SW 1271 (cell line): ENCODE measurements at places on chromosomes 4 and X.

DNA sequence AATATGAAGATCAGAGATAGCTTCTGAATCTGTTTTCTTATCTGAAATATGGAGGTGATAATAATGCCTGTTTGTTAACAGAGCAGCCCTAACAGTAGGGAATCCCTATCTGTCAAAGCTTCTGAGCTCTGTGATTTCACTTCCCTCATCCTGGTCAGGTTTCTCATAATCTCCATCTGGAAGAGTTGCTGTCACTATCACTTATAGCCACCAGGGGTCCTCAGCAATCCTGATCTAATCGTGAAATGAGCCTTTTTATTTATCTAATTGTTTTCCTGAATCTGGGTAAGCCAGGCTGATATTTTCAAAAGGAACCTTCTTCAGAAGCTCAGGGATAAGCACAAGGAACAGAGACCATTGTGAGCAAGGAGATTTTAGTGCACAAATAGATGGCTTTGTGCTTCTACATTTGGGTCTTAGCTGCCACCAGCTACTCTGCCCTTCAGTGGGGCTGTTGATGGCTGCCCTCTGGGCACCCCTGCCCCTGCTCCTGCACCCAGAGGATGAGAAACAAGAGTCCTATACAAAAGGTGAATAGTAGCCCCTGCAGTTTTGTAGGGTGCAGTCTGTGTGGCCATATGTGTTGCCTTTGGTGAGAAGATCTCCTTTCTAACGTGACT, 196.4 kb upstream of the RADX start:
- DNase-seq = no peak

DNA sequence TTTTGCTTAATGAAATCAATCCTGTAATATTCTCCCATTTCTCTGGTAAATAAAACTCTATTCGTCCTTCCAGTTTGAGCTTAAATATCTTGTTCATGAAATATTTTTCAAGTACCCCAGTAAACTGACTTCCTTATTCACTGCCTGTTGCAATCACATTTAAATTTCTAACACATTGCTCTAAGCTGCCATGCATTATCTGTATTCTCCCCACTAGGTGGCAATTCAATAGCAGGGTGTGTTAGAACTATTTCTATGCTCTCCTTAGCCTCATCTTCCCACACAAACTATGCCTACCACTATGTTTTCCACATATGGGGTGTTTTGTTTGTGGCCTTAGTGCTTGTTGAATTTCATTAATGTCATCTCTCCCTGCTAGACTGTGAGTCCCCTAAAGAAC, 377.1 kb upstream of the HS3ST1 start:
- DNase-seq = peak; percentile 42

GRCh38 chr4:127174616-127175015, 458.1 kb upstream of the INTU start:
- DNase-seq = no peak

DNA sequence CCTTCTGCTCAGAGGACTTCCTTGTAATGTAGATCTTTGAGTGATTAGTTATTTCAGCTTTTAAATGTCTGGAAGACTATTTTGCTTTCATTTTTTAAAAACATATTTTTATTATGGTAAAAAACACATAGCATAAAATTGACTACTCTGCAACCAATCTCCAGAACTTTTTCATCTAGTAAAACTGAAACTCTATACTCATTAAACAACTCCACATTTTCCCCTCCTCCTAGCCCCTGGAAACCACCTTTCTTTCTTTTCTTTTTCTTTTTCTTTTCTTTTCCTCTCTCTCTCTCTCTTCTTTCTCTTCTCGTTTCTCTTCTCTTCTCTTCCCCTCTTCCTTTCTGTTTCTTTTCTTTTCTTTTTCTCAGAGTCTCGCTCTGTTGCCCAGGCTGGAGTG, 230.6 kb downstream of the DLG3 start:
- no peak for DNase-seq

GRCh38 chrX:31572360-31572759, 500.5 kb upstream of the FTHL17 start:
- DNase-seq = no peak

GRCh38 chr4:102537269-102537668, 36.1 kb downstream of the NFKB1 start:
- DNase-seq = no peak

DNA sequence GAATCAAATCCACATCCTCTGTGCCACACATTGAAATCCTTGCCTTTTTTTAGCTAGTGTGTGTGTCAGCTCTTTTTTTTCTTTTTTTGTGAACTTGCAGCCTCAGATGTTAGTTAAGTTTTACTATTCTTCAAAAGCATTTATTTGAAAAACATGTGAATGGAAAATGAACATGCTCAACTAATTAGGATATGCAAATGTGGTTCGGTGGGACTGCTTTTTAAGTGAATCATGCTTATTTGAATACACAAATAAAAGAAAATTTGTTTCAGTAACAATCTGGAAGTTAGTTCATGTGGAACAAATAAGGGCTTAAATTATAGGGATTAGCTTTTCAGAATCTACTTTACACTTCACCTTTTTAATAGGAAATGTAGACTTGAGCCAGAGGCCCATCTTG, 751.5 kb upstream of the FAM241A start:
- no peak for DNase-seq

DNA sequence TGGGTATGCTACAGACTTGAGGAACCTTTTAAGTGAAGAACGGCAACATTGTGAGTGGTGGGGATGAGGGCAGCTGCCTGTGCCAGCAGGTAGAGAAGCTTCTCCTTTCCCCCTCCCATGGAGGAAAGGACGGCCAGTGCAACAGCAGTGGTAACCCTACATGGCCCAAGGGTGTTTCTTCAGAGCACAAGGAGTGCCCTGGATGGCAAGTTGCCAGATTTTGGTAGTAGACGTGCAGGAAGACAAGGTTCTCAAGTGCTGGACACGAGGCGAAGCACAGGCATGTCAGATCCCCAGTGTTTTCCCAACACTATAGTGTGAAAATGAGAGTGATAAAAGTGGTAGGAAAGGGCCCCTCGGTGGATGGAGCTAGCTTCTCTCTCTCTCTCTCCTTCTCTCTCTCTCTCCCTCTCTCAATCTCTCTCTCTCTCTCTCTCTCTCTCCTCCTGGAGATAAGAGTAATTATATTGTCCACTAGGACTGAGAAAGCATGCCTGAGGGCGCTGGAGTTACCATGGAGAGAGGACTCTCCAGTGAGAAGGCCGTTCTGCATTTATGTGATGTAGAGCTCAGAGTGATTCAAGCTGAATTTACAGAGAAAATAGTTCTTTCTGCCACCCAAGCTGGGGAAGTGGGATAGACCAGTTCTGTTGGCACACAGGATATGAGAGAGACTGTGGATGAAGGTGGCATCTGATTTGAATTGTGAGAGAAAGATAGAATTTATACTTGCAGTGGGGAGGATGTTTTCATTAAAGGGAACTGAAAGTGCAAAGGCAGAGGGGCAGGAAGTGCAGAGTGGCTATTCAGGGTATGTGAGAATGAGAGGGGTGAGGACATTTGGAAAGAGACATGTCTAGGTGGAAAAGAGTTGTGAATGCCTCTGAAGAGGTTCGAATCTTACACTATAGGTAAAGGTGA, 25.7 kb upstream of the TRPC3 start:
- no peak for DNase-seq

GRCh38 chrX:1336331-1336943, at the start of gene IL3RA:
Gene IL3RA, plus strand, starts transcription at chrX:1336785. Its CDS starts 4,981 bp downstream, at chrX:1341766.
- DNase-seq = no peak

DNA sequence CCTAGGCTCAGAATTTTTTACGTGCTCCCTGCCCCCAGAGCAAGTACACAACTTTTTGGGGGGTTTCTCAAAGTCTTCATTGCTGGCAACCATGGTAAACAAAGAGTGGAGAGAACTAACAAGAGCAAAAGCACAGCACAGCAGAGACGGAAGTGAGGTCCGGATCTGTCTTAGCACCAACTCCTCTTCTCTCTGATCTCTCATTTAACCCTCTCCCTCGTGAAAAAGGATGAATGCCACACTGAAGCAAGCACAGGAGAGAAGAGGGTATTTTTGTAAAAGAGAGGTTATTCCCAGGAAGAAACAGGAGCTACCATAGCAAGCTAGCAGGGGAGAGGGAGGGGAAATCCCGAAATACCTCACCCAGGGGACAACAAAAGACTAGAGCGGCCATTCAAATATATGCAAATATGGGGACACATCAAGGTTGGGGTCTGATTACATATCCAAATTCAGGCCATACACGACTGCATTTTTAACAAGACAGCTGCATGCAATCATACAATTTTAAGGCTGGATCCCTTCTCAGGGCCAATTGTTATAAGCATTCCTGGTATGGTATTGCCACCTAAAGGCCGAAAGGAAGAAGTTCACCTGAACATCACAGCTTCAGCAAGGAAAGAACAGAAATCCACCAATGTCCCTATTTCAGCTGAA, 46.6 kb downstream of the CD40LG start:
- peak; percentile 28 for DNase-seq

- DNase-seq = no peak
Observed at GRCh38 chr4:117793845-117794480, 240.3 kb upstream of the NDST3 start.

- DNase-seq = no peak
Observed at GRCh38 chr4:71006203-71006907, 12.9 kb downstream of the DCK start.

- DNase-seq = no peak
Observed at GRCh38 chrX:132737743-132738142, 220.7 kb downstream of the HS6ST2 start.

- DNase-seq = no peak
Observed at GRCh38 chr4:24876431-24876830, 36.4 kb downstream of the CCDC149 start.

DNA sequence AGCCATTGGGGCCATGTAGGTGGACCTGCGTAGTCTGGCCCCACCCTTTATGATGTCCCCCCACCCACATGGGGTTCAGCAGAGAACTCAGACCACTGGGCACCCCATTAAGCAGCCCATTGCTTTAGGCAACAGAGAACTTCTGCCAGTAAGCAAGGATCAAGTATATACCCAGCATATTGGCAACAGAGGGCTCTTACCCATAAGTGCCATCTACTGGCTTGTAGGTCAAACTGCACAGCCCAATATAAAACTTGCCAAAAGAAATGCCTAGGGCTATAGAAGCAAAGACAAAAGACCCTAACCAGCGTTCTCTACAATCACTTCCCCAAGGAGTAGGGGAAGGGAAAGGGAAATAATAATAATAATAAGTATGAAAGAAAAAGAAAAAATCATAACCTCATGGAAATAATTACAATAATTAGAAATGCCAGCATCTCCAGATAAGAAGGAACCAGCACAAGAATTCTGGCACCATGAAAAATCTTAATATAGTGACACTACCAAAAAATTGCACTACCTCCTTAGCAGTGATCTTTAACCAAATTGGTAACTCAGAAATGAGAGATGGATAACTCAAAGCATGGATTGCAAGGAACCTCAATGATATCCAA, 1090.7 kb downstream of the FAT4 start:
- no peak for DNase-seq

DNA sequence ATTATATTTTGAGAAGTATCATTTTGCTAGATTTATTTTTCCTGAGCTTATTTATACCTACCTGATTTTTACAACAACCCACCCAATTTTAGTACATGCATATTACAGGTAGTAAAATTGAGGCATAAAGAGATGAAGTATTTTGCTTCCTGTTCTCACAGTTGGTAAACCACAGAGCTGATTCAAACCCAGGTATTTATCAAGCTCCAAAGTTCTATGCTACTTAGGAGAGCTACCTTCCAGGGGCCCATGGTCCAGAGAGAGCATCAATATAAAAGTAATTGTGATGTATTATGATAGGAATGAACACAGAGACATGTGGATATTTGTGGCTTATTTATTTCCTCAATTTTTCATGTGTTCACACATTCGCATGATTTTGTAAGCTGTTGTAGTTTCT, 20.2 kb upstream of the GBA3 start:
- DNase-seq = no peak

DNA sequence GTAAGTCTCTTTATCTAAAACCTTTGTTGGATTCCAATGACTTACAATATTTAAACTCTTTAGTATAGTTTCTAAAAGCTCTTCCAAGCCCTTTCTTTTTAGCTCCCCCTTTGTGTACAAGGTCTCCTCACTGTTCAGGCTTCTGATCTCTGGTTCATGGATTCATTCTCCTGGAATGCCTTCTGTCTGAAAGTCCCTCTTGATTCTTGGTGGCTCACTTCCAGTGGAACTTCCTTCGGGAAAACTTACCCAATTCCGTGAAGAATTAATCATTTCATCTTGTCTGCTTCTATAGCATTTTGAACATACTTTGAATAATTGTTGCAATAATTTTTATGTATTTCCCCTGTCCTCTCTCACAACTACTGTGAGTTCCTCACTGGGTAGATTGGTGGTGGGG, 3.6 kb downstream of the ARHGAP24 start:
- DNase-seq = no peak

- no peak for DNase-seq
Observed at GRCh38 chr4:153528705-153529485, 62.7 kb downstream of the TMEM131L start.

- DNase-seq = no peak
Observed at GRCh38 chr4:11847167-11847566, 418.5 kb upstream of the HS3ST1 start.

DNA sequence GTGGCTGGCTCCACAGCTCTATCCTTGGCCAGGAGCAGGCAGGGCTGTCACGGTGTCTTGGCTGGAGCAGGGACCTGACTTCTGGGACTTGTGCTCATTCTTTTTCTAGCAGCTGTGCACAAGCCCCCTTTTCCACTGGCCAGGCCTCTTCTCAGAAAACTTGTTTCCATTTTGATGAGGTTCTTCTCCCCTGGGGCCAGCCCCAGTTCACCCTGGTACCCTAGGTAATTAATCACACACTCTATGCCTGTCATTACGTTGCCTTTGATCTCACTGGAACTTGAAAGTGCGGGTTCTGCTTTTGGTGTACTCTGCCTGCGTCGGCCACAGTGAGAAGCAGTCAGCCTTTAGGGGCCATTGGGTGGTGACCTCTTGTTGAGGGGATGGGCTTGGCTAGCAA, 26.6 kb downstream of the DRD5 start:
- no peak for DNase-seq

- DNase-seq = no peak
Observed at GRCh38 chrX:129559783-129560182, 19.7 kb downstream of the OCRL start.

GRCh38 chr4:173333658-173334084, 487 bp downstream of the HMGB2 start:
- no peak for DNase-seq

GRCh38 chrX:10856797-10857196, 236.4 kb upstream of the MID1 start:
- no peak for DNase-seq

GRCh38 chr4:2251795-2252529, 9.9 kb downstream of the MXD4 start:
- no peak for DNase-seq

- no peak for DNase-seq
Observed at GRCh38 chrX:57964975-57965374, 54.7 kb upstream of the ZXDA start.
